ENCODE measurements at places on chromosomes 7 and 10.

GRCh38 chr7:153414288-153414629 is 637.9 kb upstream of the DPP6 start:
- DNase-seq, result no peak

DNA sequence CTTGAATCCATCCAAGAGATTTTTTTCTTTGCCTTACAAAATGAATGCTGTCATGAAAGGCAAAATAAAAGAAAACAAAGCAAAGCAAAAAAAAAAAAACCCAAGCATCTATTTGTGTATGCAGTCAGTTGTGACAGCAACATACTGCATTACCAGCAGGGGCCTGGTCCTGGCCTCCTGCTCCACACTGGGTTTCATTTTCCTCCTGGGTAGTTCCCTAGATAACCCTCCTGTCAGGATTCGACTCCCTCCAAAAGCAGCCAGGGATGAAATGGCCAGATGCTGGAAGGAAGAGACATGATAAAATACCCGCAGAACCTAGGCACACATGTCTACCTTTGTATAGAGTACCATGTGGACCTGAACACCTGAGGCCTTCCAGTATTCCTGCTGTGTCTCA is 148.6 kb downstream of the NRCAM start:
- DNase-seq, result no peak

- DNase-seq, result peak; percentile 84
Measured at GRCh38 chr10:102815790-102816549, 21.2 kb downstream of the CYP17A1 start.

DNA sequence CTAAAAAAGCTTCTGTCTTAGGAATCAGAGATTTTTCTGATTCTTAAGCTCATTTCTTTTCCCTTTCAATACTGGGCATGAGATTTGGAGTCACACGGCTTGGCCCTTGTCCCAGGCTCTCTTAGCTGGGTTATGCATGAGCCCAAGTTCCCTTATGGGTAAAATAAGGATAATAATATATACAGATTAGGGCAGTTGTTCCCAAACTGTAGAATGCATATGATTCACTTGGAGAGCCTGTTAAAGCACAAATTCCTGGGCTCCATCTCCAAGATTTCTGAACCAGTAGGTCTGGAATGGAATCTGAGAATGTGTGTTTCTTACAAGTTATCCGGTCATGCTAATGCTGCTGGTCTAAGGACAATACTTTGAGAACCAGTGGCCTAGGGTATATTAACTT is 154.0 kb downstream of the REEP3 start:
- DNase-seq, result no peak

DNA sequence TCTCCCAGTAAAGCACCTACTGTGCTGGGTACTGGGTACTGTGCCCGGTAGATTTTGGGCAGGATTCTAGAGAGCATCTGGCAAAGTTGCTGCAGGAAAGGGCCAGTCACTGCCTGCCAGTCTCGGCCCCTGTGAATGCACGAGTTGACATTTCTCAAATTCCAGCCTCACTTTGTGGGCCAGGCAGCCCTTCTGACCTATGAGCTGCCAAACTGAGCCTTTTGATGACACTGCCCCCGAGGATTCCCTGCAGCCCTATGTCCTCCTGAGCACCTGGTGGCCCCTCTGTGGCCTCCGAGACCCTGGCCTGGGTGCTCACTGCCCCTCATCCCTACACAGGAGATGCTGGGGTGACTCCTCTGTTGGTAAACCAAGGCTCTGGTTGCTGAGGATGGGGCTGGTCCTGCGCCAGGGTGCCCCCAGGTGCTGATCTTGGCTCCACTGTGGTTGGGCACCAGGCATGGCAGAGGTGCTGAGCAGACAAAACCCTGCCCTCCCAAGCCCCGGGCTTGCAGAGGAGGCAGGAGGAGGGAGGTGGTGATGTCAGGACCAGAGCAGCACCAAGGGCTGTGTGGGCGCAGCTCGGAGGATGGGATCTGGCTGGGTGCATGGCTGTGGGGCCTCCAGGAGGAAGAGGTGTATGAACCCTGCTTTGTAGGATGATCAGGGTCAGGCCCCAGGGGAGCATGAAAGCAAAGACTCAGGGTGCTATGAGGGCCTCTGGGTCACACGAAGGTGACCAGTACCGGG is 16.2 kb downstream of the LHPP start:
- no peak for DNase-seq

DNA sequence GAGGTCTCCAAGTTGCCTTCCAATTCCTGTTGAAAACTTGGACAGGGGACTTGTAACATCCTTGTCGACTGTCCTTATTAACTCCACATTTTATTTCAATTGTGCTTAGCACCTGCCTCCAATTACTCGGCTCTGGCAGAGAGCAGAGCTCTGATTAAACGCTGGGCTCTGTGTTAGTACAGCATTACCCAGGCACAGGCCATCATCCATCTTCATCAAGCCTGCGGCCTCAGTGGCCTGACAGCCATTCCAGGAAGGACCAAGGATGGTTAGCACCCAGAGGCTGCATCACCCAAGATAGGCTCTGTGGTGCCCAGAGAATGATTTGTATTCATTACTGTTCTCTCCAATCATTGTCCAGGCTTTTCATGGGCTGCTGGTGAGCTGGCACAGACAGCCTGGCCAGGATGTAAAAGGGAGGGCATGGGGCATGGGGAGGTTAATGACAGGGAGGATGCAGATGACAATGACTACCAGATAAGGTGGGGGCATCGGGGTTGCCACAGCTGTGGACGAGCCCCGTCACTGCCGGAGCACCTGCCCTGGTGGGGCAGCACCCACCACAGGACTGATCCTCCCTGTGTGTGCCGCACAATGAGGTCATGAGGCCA is 123.3 kb downstream of the PTPN20 start:
- no peak for DNase-seq

DNA sequence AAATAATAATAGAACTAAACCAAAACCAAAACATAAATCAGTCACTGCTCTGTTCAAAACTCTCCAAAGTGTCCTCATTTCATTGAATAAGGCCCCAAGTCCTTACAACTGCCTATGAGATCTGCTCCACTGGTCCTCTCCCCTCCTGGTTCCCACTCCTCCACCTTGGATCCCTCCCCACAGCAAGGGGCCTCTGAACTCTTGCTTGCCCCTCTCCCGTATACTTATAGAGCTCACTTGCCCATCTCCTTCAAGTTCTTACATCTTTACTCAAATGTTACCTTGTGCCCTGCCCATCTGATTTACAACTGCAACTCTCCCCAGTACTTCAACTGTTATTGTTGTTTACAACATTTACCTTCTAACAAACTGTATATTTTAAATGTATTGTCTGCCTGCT is 819 bp downstream of the POLD2 start:
- DNase-seq, result no peak
